ENCODE measurements at places on chromosomes 1 and 21.
A peak's percentile ranks its signal among the peaks of the same experiment; 100 is the strongest.

GRCh38 chr1:41286486-41286885 is 44.4 kb upstream of the SCMH1 start:
- DNase-seq: no peak

GRCh38 chr1:80566867-80567266 is 1233.9 kb upstream of the ADGRL2 start:
- no peak for DNase-seq

DNA sequence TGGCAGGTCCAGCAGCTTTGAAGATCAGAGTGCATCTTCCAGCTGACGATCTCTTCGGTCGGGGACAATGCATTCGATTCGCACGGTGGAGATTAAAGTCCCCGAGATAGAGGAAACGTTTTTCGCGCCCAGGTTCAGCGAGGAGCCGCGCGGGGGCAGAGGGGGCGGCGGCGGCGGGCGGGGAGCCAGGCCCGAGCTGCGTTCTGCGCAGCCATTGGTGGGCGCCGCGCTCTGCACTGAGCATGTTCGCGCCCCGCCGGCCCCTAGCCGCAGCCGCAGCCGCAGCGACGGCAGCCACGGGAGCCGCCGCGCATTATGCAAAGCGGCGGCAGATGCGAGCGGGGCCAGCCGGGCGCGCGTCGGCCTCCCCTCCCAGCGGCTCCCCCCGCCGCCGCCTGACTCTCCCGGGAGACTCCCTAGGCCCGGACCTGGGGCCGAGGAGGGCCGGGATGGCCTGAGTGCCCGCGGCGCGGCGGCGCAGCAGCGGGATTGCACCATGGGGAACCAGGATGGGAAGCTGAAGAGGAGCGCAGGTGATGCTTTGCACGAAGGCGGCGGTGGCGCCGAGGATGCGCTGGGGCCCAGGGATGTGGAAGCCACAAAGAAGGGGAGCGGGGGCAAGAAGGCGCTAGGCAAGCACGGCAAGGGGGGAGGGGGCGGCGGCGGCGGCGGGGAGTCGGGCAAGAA is at the start of gene FMN2:
Gene FMN2, plus strand, starts transcription at position 270 of the 687 bp plus-strand sequence. Its CDS starts 227 bp downstream, at position 497.
- no peak for DNase-seq

DNA sequence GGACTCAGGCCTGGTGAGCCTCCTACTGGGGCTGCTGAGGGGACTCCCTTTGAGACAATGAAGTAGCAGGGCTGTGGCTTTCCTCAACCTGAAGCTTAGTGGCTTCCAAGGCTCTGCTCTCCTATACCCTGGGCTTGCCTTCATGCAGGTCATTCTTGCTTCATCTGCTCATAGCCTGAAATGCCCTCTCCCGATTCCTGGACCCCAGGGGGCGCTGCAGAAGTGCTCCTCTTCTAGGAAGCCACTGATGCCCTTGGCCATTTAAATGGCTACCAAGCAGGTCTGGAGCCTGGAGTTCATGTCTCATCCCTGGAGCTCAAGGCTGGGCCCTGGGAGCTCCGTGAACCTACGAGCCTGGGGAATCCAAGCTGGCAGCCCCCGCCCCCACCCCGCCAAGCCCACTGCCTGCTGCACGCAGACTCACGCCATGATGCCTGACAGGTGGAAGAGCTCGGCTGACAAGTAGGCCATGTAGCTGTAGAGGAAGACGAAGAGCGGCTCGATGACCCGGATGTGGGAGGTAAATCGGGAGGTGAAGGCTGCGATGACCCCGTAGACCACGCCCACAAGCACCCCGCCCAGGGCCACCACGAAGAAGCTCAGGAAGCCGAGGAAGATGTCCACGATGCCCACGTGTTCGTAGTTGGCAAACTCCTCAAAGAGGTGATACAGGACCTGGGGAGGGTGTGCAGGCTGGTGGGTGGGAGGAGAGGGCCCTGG is 45.7 kb downstream of the SLC9A1 start:
- DNase-seq: peak; percentile 27

GRCh38 chr1:46687093-46687659 is 15.5 kb downstream of the TEX38 start:
- peak; percentile 5 for DNase-seq

GRCh38 chr1:2554621-2555387 is 1.4 kb upstream of the TNFRSF14 start:
- DNase-seq: peak; percentile 55

DNA sequence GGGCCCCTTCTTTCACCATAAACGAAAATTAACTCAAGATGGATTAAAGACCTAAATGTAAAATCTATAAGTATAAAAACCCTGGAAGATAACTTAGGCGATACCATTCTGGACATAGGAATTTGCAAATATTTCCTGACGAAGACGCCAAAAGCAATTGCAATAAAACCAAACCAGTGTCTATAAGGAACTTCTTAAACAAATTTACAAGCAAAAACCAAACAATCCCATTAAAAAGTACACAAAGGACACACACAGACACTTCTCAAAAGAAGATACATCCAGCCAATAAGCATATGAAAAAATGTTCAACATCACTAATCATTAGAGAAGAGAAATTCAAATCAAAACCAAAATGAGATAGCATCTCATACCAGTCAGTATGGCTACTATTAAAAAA is 78.8 kb upstream of the C1orf105 start:
- no peak for DNase-seq

DNA sequence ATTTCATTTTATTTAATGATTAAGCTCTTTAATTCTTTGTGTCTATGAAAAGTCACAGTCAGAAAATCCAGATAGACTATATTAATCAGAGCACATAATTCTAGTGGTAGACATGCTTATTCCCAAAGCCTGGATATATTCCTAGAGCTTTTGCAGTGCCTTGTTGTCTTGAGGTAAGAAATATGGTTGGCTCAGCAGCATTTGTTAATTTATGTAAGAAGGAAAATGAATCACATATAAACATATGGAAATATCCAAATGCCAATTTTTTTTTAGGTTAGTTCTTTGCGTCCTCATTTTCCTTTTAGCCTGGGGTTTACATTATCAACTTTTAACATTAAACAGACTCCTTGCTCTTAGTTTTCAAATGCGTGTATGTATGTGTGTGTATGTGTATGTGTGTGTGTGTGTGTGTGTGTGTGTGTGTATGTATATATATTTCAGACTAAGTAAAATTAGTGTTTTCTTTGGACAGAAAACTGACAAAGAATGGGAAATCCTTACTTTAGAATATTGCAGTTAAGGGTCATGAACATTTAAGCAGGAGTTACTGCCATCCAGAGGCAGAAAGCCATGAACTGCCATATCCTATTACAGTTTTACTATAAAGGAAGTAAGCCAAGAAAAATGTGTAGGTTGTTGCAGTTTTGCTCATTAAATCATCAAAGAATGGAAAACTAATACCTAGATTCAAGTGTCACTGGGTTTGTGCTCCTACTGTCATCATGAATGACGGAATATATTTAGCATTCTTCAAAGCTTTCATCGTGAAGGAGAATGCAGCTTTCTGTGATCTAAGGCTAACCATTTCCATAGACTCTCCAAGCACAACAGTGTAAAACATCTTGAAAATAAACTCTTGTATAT is 477.1 kb upstream of the NR5A2 start:
- peak; percentile 16 for DNase-seq

DNA sequence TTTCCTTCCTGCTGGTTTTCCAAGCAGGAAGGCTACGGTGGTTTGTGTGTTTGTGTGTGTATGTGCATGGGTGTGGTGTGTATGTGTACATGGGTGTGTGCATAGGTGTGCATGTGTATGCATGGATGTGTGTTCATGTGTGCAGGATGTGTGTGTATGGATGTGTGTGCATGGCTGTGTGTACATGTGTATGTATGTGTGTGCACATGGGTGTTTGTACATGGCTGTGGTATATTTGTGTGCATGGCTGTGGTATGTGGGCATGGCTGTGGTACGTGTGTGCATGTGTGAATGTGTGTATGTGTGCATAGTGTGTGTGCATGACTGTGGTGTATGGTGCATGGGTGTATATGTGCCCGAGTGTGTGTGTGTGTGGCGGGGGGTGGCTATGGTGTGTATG is 12.3 kb downstream of the C1orf94 start:
- no peak for DNase-seq

DNA sequence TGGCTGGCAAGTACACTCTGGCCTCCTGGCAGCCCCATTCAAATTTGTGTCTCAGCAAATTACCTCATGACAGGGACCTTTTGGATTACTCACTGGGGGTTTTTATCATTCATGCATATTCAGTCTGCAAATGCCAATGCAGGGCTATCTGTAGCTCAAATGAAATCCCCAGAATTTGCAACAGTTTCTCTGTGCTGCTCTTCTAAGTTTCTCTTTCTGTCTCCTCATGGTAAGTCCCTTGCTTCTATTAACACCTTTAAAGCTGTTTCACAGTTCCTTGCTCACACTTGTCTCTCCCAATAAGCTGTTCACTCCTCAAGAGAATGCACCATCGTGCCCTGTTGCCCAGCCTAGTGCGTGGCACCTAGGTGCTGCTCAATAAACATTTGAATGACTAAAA is 3.3 kb upstream of the FAM78B start:
- DNase-seq: no peak

DNA sequence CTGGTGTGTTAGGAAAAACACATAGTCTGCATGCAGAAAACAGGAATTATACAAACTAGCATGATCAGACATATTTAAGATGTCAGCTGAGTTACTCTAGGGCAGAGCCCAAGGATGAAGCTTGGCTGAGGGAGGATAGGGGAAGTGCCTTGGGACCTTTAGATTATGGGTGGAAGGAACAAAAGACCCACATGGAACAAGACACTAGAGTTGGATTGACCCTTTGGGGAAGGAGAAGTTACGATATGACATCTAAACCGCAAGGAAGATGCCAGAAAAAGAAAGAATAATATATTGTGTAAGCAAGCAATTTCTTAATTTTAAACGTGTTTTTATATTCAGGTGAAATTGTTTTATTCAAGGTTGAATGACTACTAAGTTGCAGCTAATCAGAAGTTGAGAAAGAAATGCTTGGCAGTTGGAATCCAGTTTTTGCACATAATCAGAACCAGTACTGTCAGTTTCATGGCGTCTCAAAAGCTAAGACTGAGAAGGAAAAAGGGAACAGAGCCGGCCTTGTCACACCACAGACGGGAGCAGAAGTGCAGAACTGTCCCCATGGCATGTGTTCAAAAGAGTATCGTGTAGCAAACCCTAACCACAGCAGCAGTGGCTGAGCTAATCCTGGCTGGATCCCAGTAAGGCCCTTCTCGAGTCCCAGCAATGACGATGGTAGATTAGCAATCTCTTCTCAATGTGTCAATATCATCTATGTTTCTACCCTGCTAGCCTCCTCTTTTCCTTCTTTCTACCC is 31.2 kb upstream of the IFNAR2 start:
- DNase-seq: peak; percentile 61

GRCh38 chr1:54456921-54457529 is 50.8 kb upstream of the SSBP3 start:
- no peak for DNase-seq

DNA sequence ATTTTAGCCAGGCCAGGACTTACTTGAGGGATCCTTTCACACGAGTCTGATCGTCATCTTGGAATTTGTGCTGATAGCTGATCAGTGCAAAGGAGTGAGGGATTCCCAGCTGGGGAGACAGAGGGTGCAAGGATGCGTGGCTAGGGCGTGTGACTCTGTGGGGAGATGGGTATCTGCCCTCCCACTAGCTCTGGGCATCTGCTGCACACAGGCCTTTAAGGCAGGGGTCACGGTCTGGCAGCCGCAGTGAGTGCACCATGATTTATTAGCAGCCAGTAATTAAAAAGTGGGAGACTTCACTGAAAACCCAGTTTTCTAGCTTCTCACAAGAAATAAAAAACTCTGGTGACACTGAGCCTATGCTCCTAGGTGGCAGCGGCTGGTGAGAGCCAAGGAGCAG is 20.4 kb downstream of the THAP3 start:
- DNase-seq: no peak

DNA sequence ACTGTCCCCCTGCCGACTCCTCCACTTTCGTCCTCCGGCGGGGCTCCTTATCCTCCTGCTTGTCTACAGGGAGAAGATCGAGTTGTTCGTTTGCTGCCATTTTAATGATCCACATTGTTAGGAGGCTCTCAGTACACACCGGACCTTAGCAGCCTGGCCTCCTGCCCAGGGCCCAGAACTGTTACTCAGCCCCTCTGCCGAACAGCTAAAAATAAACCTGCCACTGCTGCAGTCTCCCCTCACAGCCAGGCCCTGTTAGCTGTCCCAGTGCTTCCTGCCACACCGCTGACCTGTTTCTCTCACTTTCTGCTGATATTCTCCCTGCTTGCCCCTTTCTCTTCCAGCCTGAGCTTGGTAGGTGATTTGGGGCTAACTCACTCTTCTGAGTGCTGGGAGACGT is 8.3 kb downstream of the MAPKAPK2 start:
- no peak for DNase-seq

GRCh38 chr1:90198616-90199332 is 203.9 kb downstream of the ZNF326 start:
- DNase-seq: no peak

GRCh38 chr1:55898181-55898580 is 681.2 kb downstream of the PLPP3 start:
- DNase-seq: no peak

- DNase-seq: no peak
Measured at GRCh38 chr1:153246018-153246417, 13.5 kb upstream of the LORICRIN start.

GRCh38 chr21:35026617-35027562 is 22.2 kb downstream of the RUNX1 start:
- DNase-seq: peak; percentile 99

GRCh38 chr1:36506276-36506920 is 23.7 kb upstream of the CSF3R start:
- no peak for DNase-seq

DNA sequence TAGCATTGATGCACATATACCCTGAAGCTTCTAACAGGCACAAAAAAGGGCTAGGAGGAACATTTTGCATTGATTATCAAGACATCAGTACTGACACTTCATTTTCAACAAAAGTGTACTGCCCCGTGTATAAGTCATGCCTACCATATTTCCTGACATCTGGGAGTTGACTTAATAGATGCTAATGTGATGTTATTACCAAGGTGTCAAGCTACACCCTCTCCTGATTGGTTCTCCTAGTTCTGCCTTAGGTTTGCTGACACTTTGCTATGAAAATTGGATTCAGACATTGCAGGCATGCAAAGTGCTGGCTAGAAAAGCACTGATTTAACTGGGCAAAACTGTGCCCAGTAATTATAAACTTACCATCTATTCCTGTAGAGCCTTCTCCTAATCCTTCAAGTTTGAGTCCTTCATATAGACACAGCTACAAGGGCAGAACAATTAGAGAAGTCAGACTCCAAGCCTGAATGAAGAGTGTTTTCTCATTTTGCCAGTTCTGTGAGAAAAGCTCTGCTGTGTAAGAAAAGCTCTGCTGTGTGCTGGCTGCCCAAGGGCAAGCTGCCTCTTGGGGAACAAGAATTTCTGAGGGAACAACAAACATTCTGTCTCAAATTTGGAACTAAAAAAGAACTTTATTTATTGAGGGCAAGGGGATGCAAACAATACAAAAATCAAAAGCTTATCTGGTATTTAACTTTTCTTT is 11.2 kb downstream of the S100A10 start:
- DNase-seq: no peak

DNA sequence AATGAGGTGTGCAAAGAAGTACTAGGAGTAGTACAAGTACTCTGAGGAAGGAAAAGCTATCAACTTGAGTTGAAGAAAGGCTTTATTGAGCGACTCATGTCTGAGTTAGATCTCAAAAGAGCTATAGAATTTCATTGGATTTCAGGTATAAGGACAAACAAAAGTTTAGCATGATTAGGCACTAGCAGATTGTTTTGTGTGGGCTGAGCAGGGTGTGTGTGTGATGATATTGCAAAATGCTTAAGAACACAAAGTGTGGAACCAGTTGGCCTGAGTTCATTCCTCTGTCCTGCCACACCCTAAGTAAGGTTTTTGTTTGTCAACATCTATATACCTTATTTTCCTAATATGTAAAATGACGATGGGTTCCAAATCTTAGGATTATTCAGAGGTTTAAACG is 158.9 kb downstream of the KCNK2 start:
- no peak for DNase-seq

- no peak for DNase-seq
Measured at GRCh38 chr1:36706416-36706815, 223.7 kb upstream of the CSF3R start.
